ENCODE measurements at places on chromosomes 1 and 21. TPM values are rescaled to one million over a fixed set of nuclear protein-coding genes. Genes with fewer than 3 reads are reported as not detected.

The TNFRSF8 gene
- not detected for total RNA-seq

The OR2T2 gene
- 0.32 TPM for total RNA-seq

The KRTAP10-4 gene
- total RNA-seq = not detected

The RNU1-1 gene
- total RNA-seq = 8,374 TPM

The EXO1 gene
- 4.7 TPM for total RNA-seq

The COL8A2 gene
- 0.85 TPM for total RNA-seq

The BCL2L15 gene
- total RNA-seq = 3.2 TPM

The ZZZ3 gene
- total RNA-seq = 71.4 TPM

The CA6 gene
- not detected for total RNA-seq

The OR2L2 gene
- total RNA-seq = 3.5 TPM

The GBP6 gene
- total RNA-seq = 0.63 TPM

The LPGAT1 gene
- total RNA-seq = 51.4 TPM

The OLIG2 gene
- 41.3 TPM for total RNA-seq

DNA sequence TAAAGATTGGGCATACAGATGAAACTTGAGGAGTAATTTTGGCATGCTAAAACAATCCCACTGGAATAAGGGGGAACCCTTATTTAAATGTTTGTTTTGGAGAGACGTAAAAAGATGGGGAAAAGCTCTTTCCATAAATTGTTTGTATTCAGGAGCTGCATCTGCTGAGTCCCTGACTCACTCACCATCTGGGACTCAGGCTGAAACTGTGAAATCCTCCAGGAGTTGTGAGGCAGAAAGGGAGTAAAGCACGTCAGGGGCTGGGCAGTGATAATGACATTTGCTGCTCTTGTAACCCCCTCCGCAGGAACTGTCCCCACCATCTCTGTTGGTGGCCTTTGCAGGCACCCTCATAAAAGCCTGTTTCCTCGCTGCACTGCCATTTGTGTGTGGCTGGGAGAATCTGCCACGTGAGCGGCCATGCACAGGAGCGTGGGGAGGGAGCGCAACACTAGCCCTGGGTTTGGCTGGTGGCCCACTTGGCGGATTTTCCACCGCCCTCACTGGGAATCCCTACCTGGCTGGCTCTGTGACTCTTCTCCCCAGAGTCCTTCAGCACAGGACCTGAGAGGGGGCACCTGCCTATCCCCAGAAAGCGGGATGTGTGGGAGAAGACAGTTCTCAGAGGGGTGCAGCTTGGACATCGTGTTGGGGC lies 45.3 kb downstream of the ZSCAN20 start:
- peak; percentile 58 for DNase-seq

- DNase-seq = no peak
Measured at GRCh38 chr1:9589144-9589718, 520 bp downstream of the TMEM201 start.

DNA sequence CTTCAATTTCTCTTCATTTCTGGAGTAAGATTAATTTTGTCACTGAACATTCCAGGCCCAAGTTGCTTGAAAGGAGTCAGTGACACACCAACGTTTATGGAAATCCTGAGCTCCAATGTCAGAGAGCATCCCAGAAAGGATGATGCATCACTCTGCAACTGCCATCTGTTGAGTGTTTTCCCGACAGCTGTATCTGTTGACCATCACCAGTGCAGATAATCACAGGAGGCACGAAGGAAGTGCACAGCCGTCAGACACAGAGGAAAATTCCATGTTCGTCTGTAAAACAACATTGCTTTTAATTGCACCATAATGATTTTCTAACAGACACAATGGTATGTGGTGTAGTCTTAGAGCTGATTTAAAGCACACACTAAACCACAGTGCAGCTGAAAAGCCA lies 376.7 kb upstream of the ADGRL2 start:
- no peak for DNase-seq

- DNase-seq = no peak
Measured at GRCh38 chr21:33566514-33566913, 22.0 kb downstream of the DONSON start.

GRCh38 chr1:240693036-240693435 lies 81.1 kb upstream of the GREM2 start:
- DNase-seq = no peak

GRCh38 chr1:162983671-162984425 lies 85.3 kb upstream of the RGS4 start:
- DNase-seq = no peak

DNA sequence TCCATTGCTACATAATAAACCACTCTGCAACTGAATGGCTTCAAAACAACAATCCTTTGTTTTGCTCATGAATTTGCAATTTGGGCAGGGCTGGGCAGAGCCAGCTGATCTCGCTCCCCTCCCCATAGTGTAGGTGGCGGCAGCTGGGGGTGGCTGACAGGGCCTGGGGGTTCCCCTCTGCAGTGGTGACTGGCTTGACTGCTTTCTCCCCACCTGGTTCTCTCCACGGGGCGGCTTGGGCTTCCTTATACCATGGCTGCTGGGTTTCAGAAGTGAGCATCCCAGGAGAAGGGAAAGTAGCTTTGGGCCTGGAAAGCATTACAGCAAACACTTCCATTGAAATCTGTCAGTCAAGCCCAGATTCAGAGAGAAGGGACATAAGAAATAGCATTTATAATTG lies 129.7 kb upstream of the ZBTB40 start:
- DNase-seq = no peak

GRCh38 chr1:29586991-29587745 lies 350.8 kb downstream of the PTPRU start:
- DNase-seq = no peak

DNA sequence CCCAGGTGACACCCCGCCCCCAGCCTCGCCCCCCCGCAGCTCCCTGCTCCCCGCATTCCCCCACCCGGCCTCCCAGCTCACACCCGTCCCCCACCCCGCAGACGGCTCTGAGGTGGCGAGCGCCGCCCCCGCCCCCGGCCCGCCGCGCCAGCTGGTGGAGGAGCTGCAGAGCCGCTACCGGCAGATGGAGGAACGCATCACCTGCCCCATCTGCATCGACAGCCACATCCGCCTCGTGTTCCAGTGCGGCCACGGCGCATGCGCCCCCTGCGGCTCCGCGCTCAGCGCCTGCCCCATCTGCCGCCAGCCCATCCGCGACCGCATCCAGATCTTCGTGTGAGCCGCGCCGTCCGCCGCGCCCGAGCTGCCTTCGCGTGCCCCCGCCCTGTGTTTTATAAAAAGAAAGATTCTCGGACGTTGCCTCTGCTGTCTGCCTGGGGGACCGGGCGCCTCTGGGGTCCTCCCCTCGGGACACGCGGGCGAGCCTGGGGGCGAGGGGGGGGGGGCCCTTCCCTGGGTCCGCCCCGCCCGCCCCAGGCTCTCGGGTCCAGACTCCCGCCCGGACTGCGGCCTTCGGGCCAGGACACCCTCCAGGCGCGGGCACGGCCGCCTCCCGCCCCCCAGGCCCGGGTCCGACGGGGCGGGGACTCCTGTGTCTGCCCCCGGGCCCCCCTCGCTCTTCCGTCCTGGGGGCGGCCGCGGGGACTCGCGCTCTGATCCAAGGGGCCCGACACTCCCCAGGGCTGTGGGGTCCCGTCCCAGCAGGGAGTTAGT lies 1.6 kb upstream of the MMP23B start:
- DNase-seq = peak; percentile 82

GRCh38 chr1:233025567-233025966 lies 75.2 kb downstream of the NTPCR start:
- no peak for DNase-seq

- no peak for DNase-seq
Measured at GRCh38 chr1:201153474-201154388, 543 bp downstream of the TMEM9 start.

GRCh38 chr1:12678820-12679219 lies 34.9 kb downstream of the AADACL4 start:
- no peak for DNase-seq

GRCh38 chr1:51558375-51558924 lies 39.4 kb upstream of the EPS15 start:
- DNase-seq = no peak

DNA sequence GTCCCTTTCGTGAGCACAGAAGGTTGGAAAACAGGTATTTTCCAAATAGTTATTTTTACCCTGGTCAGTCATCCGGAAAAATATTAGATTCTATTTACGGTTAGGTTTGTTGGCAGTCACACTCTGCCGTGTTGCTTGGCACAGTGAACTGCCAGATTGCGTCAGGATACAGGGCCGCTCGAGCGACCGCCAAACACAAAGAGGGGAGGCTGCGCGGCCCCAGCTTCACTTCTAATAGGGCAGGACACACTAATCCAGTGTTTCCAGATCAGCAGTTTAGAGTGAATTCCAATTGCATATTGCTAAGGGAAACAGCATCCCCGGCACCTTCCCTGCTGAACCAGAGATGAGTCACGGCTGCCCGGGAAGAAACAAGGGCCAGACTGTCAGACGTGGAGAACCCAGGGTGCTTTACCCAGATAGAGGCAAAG lies 22.9 kb downstream of the UMODL1 start:
- DNase-seq = peak; percentile 74

DNA sequence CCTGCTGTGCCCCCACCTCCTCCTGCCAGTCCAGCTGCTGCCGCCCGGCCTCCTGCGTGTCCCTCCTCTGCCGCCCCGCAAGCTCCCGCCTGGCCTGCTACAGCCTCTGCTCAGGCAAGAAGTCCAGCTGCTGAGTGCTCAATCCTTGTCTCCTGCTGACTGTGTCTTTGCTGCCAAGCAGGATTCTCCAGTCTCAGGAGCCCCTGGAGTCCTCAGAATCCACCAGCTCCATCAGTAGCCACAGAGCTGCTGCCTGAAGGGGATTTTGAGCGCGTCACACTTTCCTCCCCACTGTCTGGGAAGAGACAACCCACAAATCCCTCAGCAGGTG lies 973 bp downstream of the KRTAP10-11 start:
- no peak for DNase-seq

- DNase-seq = no peak
Measured at GRCh38 chr1:47424336-47424982, 8.4 kb downstream of the FOXE3 start.

DNA sequence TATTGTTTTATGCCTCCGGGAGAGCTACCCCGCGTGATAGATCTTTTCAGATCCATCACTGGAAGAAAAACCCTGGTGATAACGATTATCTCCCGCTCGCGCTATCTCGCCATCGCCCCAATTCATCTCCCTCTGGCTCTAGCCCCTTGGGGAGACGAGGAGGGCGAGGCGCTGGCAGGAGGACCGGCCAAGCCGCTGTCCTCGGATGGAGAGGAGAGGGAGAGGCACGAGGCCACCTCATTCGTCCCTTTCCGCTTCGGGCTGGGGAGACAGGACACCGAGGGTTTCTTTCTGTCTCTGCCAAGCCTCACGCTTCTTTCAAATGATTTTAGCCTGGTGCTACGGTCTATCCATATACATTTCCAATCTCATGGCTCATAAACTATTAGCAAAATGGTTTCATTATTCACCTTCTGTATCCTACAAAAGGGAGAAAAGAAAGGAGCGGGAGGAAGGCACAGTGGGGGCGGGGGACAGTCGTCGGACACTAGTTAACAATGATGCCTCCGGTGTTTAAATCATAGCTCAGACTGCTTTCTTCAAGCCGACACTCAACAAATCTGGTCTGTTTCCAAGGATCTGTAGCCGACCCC lies 415.0 kb upstream of the ESRRG start:
- DNase-seq = no peak

- DNase-seq = no peak
Measured at GRCh38 chr1:183824291-183824690, 19.4 kb downstream of the RGL1 start.

DNA sequence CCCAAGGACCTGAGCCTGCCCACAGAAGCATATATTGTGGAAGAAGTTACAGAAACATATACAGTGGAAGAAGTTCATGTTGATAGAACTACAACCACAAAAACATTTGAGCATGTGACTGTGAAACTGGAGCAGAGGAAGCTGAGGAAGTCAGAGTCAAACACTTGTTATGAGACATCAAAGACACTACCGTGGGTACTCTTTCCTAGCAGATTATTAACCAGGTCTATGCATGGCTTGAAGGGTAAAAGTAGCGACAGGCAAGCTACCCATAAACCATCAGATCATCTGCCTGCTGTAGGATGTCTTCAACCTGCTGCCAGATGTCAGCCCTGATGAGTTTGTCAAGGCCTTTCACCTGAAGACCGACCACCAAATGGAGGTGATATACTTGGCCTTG lies 35.8 kb downstream of the IVNS1ABP start:
- DNase-seq = no peak

GRCh38 chr1:1049318-1050165 lies 24.6 kb downstream of the RNF223 start:
- DNase-seq = no peak

DNA sequence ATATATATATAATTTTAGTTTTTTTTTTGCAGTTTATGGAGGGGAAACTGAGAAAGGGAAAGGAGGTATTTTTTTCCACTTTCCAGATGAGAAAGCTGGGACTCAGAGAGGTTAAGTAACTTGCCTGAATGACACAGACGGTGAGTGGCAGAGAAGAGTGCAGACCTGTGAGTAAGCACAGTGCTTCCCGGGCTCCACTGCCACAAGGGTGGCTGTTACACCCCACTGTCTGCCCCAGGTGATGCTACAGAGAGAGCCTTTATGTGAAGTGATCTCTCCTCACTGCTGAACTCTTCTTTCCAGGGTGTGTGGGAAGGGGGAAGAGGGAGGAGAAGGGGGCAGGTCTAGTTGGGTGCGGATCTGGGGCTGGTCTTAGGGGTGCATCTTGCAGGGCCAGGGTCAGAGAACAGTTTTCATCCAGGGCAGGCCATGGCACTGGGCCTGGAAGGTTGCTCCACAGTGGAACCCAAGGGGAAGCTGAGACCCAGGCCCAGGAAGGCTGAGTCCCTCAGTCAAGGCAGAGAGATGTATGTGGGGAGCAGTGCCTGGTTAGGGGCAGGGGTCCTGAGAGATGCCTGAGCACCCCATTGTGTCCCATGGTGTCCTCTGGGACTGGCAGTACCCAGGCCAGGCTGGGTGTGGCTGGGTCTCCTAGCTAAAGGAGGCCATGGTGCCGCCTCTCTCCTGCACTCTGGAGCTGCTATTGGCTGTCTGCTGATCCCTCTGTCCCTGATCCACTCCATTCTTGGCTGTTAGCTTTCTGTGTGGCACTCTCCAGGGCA lies 357.5 kb downstream of the PTPRU start:
- no peak for DNase-seq

- no peak for DNase-seq
Measured at GRCh38 chr21:43855955-43856354, 9.1 kb upstream of the AGPAT3 start.

- no peak for DNase-seq
Measured at GRCh38 chr1:55337801-55338447, 122.8 kb upstream of the USP24 start.

- DNase-seq = no peak
Measured at GRCh38 chr1:8854240-8854639, 24.2 kb downstream of the ENO1 start.

DNA sequence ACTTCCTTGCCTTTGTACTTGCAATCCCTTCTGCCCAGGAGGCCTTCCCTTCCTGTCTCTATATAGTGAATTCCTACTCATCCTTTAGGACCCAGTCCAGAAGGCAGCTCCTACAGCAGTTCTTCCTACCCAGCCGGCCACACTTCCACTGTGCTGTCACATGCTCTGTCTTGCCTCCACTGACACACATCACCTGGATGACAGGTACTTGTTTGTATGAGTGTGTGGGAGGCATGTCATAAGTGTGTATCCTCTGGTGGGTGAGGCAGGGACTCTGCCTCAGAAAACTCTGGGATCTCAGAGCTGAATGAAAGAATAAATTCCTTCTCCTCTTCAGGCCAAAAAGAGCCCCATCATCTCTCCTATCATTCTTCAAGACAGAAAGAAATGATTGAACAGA lies 5.1 kb upstream of the OSCP1 start:
- no peak for DNase-seq

- DNase-seq = no peak
Measured at GRCh38 chr1:153503766-153504165, 32.0 kb downstream of the S100A6 start.
